ENCODE measurements at places on chromosomes 1 and 21.

DNA sequence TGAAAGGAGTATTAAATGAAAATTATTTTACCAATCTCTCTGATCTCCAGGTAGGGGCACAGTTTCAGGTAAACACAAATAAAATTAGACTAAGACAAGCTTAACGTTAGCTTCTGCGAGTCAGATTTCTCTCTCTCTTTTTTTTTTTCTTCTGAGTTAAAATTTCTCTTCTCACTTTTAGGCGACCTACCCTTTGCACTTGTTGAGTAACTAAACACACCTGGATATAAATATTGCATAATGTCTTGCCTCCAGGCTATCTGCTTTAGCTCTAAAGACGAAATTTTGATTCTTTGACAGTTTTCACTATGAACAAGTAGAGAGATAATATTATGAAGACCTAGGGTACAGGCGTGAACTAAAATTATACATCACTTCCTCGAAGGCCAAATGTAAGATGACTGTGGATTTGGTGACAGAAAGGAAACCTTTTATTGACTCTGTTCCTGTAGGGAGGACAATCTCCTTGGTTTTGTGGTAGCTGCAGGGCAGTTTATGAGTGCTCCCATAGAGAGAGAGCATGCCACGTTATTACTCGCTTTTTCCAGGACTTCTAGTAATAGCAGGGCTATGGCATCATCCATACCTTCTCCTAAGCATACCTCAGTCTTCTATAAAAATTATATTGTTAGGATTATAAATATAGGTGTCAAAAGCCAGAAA, 303.8 kb upstream of the NEGR1 start:
- ATAC-seq, result no peak

DNA sequence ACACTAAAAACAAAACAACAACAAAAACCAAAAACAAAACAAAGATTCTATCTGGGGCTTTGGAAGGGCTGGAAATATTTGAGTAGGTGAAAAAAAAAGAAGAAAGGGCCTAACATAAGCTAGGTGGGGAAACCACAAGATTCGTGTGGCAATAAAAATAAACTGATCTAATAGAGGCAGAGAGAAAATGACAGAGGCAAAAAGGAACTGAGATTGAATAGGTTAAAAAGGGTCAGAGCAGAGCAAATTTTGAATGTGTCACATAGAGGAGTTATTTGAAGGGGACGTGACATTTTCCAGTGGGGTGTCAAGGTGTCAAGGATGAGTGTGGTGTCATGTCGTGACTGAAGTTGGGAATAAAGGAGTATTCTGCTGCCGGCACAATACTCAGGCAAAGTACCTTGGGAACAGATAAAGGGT, 65.2 kb upstream of the RALGPS2 start:
- no peak for ATAC-seq

- no peak for ATAC-seq
These were observed 108.5 kb downstream of the KCNK1 start for GRCh38 chr1:233722212-233722979.

DNA sequence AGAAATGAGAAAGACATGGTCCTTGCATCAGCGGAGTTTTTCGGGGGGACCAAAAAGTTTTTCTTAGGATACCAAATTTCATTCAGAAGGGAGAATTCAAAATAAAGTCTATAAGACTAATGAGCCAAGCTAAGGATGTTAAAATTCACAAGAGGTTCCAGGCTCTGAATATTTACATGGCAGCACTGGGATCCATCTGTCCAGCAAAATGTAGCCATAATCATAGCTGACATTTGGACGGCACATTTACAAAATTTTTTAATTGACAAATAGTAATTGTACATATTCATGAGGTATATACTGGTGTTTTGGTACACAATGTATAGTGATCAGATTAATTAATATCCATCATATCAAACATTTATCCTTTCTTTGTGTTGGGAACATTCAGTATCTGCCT, 107.9 kb downstream of the ZNF648 start:
- no peak for ATAC-seq

DNA sequence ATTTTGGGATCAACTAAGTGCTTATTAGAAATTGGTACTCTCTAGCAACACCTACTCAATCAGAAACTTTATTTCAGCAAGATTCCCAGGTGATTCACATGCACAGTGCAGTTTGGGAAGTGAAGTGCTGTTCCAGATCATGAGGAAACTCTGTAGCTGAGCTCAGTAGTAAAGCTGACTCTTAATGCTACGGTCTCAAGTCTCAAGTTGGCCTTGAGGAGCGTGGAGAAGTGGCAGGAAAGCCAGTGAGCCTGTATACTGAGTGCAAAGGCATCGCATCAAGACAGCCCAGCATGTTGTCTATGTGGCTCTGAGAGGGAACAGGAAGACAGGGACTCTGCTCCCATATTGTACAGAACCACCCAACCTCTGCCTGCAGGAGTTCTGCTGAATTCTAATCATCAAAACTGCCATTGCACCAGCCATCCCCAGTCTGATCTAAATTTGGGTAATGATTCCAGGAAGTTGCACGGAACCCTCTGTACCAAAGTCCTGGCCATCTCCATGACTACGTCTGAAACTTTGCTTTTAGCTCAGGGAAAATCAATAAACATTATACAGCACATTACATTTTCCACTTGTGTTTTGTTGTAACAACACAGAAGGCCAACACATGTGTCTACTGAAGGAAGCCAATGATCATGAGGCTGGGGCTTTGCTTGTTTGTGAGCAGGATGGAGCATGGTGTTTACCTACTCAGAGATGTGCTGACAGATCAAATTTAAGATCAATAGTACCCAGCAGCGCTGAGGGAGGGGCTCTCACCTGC, 105.1 kb upstream of the TLR5 start:
- peak; percentile 37 for ATAC-seq

DNA sequence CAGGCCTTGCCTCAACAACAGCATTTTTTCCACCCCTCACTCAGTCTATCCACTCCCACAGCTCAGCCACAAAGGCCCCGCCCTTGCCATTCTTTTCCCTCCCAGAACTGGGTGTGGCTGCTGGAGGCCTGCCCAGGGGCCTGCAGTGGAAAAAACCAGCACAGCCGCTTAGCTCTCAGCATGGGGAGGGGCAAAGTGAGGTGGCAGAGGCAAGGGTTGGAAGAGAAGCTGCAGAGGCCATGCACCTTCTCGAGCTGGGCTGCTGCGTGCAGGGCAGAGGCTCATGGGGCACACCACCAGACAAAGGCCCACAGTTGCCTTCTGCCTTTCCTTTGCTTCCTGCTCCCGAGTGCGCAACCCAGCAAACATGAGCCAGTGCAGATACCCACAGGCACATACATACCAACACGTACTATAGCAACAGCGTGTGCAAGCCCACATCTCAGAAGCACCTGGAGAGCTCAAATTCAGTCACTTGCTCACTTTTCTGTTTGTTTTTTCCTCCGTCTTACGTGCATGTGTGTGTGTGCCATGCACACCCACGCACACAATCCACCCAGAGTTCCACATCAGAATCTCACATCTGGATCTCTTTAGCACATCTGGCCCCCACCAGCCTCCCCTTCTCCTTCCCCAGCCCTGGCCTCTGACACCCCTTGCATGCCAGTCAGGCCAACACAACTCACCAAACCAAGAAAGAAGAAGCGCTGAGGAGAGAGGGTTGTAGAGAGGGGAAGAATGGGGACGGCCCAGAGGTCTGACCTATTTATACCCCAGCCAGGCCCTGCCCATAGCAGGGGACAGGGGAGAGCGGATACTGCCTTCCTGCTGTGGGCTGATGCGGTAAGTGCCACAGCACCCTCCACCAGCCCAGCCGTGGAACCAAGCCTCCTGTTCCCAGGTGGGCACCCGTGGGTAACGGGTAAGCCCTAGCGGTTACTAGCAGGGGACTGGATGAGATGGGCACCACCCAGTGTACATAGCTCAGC, at the start of gene S100A4:
S100A4 (minus strand) TSS at position 740 of the 989 bp plus-strand sequence. CDS start 1,012 bp downstream, outside the sequence.
- ATAC-seq, result peak; percentile 86

DNA sequence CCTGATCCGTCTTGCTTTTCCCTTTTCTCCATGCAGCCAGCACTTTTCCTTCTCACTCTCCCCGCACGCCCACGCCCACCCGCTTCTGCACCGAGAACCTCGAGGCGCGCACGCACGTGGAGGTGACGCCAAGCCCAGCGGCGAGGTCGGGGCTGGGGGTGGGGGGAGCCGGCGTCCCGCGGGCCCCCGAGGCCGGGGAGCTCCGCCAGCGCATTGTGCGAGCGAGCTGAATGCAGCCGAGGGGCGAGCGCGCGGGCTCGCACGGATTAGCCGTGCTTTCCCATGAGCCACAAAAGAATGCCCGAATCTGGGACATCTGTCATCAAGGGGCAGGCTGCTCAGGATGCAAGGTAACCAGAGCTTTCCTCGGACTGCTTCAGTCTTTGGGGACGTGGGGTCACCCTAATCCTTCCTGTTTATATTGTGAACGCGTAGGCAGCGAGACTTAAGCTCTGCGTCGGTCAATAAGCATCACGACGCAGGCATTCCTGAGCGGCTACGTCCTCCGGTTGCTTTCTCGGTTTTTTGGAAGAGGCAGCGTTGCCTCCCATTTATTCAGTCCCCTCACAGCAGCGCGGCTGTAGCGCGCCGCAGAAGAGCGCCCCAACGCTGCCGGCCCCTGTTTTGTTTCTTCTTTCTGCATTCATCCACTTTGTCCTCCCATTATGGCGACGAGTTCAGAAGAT, 67.3 kb upstream of the AKT3 start:
- peak; percentile 40 for ATAC-seq

GRCh38 chr1:26553942-26554682, 24.6 kb downstream of the RPS6KA1 start:
- ATAC-seq, result peak; percentile 29

DNA sequence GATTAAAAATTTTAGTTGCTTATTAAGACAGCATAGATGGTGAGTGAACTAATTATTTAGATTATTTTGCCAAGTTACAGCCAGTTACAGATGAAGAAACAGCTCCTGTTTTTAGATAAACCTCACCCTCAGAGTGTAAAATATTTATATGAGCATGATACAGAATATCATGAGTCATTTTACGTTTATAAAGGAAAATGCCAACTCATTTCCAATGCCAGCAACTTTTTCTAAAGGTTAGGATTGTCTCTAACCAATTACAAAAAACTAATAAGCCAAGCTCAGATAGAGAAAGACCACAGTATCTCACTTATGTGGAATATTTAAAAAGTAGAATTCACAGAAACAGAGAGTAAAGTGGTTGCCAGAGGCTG, 590.1 kb downstream of the LTN1 start:
- no peak for ATAC-seq

- no peak for ATAC-seq
These were observed 500.8 kb upstream of the PBX1 start for GRCh38 chr1:164058198-164058597.

DNA sequence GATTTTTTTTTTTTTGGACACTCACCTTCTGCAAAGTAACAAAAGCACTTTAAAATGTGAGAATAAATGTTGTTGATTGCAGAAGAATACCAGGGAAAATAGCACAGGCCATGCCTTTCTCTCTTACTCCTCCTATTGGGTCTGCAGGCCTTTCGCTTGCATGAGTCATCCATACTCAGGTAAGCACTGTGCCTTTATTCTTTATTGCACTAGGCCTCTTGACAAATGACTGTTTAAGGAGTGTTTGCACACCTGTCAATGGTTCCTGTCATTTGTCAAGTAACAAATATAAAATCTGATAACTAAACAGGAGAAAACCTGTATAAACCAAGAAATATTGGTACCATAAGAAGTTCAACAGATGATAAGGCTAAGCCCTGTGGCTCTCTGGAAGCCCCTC, 106.5 kb downstream of the RGS7 start:
- no peak for ATAC-seq

DNA sequence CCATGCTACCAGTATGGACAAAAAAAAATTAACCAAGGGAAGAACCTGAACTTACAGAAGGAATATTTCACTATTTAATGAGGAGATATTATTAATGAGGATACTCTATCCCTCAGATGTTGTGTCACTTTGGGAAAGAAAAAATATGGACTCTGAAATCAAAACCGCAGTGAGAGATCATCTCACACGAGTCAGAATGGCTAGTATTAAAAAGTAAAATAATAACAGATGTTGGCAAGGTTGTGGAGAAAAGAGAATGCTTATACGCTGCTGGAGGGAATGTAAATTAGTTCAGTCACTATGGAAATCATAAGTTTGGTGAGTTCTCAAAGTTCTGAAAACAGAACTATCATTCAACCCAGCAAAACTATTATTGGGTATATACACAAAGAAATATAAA, 30.9 kb downstream of the TNFSF4 start:
- ATAC-seq, result no peak

GRCh38 chr1:35436078-35436477, 121.1 kb downstream of the KIAA0319L start:
- no peak for ATAC-seq

DNA sequence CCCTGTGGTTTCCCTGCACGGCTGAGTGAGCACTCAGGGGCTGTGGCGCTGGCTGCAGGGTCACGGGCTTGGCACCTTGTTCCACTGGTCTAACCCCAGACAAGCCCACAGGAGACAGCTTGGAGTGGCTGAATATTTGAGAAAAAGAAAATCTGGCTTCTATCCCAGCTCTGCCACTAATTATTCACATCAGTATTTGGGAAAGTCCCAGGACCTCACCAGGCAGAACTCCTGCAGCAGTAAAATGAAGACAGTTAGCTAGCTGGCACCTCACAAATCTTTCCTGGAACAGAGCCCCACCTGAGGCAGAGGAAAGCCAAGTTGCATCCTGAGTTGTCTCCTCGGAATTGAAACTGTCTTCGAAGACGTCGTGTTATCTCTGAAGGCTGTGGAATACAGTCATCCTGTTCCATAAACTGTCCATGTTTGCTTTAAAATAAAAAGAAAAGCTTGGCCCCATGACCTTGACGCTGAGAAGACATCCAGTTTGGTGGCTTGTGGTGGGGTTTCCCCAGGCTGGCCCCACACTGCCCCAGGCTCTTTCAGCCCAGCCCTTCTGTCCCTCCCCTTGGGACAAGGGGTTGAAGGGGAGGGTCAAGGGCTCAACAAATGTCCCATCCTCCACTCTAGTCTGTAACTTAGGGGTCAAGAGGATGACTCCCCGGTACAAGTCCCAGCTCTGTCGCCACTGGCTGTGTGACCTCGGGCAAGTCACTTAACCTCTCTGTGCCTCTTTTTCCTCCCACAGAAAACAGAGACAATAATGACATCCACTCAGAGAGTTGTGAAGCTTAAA, 93.8 kb upstream of the TMPRSS2 start:
- peak; percentile 18 for ATAC-seq

DNA sequence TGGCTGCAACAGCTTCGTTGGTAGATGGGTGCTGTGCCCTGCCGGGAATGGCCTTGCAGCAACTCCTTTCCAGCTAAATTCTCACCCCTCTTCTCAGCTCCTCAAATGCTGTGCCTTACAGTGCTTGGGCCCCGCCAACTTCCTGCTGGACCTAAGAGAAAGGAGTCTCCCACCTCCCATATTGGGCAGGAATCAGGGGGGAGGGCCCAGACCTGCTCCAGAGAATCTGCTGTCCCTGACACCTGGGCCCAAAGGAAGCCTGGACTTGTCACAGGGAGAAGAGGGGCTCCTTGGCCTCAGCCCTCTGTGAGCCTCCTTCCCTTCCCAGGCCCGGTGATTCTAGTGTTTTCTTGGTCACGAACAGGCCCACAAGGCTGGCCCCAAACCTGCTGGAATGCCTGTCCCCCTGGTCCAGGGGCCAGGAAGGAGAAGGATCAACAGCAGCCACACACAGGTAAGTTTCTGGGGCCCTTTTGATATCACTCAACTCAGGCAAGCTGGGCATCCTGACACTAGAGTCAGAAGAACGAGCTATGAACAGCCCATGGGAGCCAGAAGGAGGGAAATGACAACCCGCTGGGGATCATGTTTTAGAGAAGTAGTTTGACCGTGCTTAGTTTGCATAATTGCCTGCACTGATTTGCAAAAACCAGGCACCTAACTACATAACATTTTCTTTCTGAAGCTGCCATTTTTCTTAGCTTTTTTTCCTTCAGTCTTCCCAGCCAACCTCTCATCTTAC, 86.2 kb downstream of the CD247 start:
- ATAC-seq, result no peak

Data from activated T-helper 17 cell treated with anti-CD3 and anti-CD28 coated beads, Interleukin-2, amount 50 U/mL, for 72 hours (primary cell).